ENCODE measurements at places on chromosomes 6 and 20.

DNA sequence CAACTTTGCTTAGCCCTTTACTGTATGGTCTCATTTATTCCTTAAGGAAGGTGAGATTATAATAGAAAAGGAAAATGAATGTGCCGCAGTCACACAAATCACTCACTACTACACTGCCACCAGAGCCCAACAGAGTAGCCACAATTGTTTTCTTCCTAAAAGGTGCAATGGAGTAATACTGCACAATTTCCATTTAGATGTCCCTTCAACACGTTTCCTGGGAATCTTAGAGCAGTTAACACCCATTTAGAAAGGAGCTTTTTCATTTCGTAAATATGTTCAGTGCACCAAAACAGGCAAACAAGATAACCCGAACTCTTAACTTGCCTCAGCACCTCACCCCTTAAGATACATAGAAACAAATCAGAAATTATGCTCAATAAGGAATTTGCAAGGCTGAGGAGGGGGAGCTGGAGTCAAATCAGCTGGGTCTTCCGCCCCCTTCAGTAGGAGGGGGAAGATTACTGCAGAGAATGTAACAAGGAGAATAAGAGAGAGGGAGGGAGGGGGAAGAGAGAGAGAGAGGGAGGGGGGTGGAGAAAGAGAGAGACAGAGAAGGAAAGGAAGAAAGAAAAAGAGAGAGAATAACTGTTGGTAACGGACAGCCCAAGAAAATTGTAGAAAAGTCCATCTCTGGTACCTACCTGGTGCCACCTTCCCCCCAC lies 155.5 kb downstream of the BCAS1 start:
- no peak for DNase-seq

GRCh38 chr6:25726122-25726911 lies 28.2 kb upstream of the SLC17A4 start:
- DNase-seq = no peak

DNA sequence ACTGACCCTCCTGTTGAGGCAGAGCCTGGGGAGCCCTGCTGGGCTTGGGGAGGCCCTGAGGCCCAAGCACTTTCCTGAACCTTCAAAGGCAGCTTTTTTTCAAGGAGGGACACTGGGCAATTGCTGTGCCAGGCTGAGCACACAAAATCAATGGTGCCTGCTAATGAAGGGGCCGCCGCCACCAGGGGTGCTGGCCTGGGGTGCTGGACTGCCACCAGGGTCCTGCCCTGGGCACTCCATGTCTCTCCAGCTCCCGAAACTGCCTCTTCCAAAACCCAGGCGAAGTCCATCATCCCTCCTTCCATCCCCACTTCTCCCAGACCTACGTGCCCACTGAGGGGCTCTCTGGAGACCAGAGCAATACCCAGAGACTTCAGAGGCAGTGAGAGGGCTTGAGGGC lies 145.6 kb downstream of the GRM4 start:
- DNase-seq = no peak

DNA sequence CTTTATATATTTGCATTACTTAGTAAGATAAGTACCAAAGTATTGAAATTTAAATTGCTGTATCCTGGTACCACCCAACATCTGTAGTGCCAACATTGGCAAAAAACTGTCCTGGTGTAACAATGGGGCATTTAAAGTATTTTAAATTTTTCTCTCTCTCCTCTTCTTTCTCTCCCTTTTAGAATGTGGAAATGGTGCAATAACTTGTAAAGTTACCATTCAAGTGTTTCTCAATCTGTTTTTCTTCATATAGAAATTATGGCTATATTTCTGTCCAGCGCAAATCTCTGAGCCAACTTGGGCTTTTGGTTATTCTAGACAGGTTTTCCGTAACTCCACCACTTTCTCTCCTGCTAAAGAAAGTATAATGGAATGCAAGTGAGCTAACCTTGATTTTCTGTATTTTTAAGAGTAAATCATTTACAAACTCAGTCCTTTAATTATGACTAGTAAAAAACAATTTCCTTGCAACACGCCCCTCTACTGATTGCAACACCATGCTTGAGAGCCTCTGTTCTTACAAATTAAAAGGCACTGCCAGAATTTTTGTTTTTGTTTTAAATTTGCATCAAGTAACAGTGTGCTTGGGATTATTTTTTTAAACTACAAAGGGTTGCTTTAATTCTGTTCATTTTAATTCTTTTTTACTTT lies 324.2 kb upstream of the CITED2 start:
- DNase-seq = no peak

DNA sequence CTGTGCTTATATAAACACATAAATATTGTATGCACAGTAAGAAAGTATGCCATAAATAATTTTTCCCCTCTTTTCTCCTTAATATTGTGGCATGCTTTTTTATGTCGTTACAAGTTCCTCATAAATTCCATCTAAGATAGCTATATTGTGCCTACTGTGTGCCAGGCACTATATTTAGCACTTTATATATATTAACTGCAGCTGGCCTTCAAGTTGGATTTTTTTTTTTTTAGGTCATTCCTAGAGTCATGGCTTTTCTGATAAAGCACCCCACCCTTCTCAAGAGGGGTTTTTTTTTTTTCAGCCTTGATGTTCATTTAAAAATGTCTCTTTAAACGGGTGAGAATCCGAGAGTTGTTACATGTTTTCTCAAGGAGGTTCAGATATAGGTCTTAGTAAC lies 42.8 kb upstream of the RNF8 start:
- no peak for DNase-seq

GRCh38 chr6:158545043-158545966 lies 14.6 kb upstream of the TMEM181 start:
- no peak for DNase-seq
